A549 treated with Mapracorat at 1 μM for 4 hours (cell line): ENCODE measurements at places on chromosomes 1 and 21. TPM values are rescaled to one million over a fixed set of nuclear protein-coding genes. Genes with fewer than 3 reads are reported as not detected.

The GJA5 gene
- 0.05 TPM in 1 of 5 replicates, not detected in the others for total RNA-seq

The SHC1 gene
- 184 to 234 TPM (median 215 TPM) in 5 replicates for total RNA-seq

The EYA3 gene
- 5.0 to 6.6 TPM (median 5.9 TPM) in 5 replicates for total RNA-seq

The SERINC2 gene
- total RNA-seq, result 18.4 to 34.0 TPM (median 27.5 TPM) in 5 replicates

The TTC39A gene
- 1.5 to 2.7 TPM (median 2.2 TPM) in 5 replicates for total RNA-seq

The SPRR4 gene
- not detected in 5 replicates for total RNA-seq

The TMPRSS2 gene
- 0.10 to 0.27 TPM (median 0.21 TPM) in 4 of 5 replicates, not detected in the other for total RNA-seq

The ALPL gene
- total RNA-seq, result 0.18 to 0.50 TPM (median 0.31 TPM) in 5 replicates

The DENND2D gene
- 0.98 to 1.7 TPM (median 1.1 TPM) in 5 replicates for total RNA-seq

The RBP7 gene
- 4.7 to 7.7 TPM (median 6.5 TPM) in 5 replicates for total RNA-seq

The DMRTA2 gene
- 0.10 to 0.26 TPM (median 0.22 TPM) in 5 replicates for total RNA-seq

The ANGPTL7 gene
- not detected in 5 replicates for total RNA-seq

The NPHS2 gene
- not detected in 5 replicates for total RNA-seq

The KCNE1 gene
- total RNA-seq, result 0.06 to 0.15 TPM (median 0.08 TPM) in 3 of 5 replicates, not detected in the others

The PTGFR gene
- total RNA-seq, result not detected in 5 replicates

The CHI3L2 gene
- 0.14 to 0.72 TPM (median 0.33 TPM) in 5 replicates for total RNA-seq

The LHX8 gene
- 0.87 to 1.2 TPM (median 0.93 TPM) in 5 replicates for total RNA-seq

The PLA2G2C gene
- not detected in 5 replicates for total RNA-seq

The FAM177B gene
- total RNA-seq, result not detected in 5 replicates

The LAMTOR2 gene
- 152 to 169 TPM (median 157 TPM) in 5 replicates for total RNA-seq

The SIM2 gene
- total RNA-seq, result 5.3 to 8.8 TPM (median 7.1 TPM) in 5 replicates

The ZNF697 gene
- total RNA-seq, result 1.2 to 1.7 TPM (median 1.5 TPM) in 5 replicates

The RASAL2 gene
- total RNA-seq, result 16.0 to 23.2 TPM (median 17.4 TPM) in 5 replicates

The LCE2B gene
- total RNA-seq, result not detected in 5 replicates

The NBPF11 gene
- 4.2 to 5.4 TPM (median 4.7 TPM) in 5 replicates for total RNA-seq

The KRTAP12-4 gene
- not detected in 5 replicates for total RNA-seq

The MSH4 gene
- not detected in 5 replicates for total RNA-seq

The LCE3D gene
- 1.7 to 2.7 TPM (median 2.3 TPM) in 5 replicates for total RNA-seq
